ENCODE measurements at places on chromosomes 6 and 20.

GRCh38 chr20:58665606-58666005, 14.5 kb downstream of the STX16 start:
- no peak for DNase-seq

DNA sequence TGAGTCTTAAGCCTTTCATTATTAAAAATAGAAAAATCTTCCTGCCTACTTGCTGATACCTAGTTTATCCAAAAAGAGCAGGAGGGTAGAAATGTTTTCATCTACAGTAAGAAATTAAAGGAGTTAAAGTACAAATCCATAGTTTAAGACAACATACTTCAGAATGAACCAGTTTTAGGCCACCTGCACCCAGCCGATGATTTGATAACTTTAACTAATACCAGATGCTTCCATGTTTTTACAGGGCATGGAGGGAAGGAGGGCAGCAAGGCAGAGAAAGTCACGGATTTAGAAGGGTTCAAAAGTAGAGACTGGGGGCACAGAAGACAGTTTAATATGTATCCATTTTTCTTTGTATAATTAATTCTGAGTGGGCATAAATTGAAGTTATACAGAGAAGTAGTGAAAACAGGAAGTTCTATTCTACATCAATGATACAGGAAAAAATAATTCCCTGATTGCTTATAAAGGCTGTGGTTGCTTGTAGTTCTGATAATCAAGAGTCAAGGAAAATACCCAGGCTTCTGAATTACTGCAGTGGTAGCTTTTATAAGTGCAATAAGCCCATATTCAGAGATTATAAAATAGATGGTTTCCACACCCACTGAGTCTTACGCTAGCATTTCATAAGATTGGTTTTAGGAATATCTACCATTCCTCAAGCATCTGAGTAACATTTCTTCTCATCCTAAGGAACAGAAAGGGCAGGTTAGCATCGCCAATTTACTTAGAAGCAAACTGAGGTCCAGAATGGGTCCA, 72.0 kb downstream of the GMDS start:
- no peak for DNase-seq

GRCh38 chr6:111483736-111484632, 966 bp upstream of the REV3L start:
- DNase-seq: peak; percentile 91

GRCh38 chr6:33207552-33208090, 679 bp upstream of the RING1 start:
- no peak for DNase-seq

DNA sequence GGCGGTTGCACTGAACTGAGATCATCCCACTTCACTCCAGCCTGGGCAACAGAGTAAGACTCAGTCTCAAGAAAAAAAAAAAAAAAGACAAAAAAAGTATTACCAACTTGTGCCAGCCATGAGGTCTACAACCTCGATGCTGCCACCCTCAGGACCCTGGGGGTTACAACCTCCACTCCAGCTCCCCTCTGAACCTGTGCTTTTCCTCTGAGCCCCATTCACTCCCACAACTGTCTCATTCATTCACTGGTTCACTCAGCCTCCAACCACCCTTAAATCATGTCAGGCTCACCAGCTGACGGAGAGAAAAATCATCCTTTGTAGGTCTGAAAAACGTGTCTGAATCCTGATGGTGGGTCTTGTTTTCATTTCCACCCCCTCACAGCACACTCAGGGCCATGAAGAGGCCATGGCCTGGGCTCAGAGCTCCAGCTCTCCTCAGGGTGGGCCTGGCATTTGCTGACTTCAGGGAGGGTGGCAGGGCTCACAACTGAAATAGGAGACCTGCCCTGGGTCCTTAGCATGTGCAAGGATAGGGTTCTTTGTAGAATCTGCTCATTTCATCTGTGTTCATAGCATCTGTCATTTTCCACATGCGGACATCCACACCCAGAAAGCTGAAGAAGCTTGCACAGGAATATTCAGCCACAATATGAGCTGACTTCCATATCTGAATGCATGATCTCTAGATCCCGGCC, 1.9 kb upstream of the ULBP1 start:
- DNase-seq: no peak

GRCh38 chr6:81978230-81978629, 225.7 kb upstream of the TENT5A start:
- DNase-seq: no peak

GRCh38 chr6:133809406-133809805, 79.5 kb upstream of the TCF21 start:
- DNase-seq: no peak

- DNase-seq: no peak
These were observed 8.2 kb upstream of the KCNB1 start for GRCh38 chr20:49490689-49491088.

DNA sequence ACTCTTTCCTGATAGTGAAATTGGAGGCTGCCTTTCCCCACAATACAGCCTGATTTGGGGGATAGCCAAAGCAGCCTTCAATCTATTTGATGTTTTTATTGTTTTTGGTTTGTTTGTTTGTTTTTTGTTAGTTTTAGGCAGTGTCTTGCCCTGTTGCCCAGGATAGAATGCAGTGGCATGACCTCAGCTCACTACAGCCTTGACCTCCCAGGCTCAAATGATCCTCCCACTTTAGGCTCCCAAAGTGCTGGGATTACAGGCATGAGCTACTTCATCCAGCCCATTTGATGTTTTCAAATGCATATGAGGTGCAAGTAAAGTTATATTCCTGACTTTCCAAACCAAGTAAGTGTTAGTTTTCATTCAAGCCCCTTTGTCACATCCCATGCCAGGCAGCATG, 41.3 kb upstream of the SEC63 start:
- DNase-seq: no peak

Data from tibial nerve (tissue), 4 donors.